ENCODE measurements at places on chromosomes 16 and 17.

DNA sequence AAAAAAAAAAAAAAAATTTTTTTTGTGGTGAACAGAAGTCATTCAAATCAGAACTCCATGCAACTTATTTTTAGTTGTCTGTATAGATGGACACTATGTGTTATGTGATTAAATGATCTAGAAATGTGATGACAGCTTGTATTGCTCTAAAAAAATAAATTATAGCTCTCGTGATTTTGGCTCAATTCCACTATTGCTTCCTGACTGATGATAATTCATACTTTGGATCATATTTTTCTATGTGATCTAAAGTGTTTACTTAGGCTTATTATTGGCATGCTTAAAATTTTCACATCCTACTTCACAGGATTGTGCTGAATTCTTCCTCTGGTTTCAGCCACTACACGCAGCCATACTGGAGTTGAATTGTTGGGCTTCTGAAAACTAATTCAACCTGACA, 76.8 kb downstream of the RPGRIP1L start:
- DNase-seq, result no peak

- DNase-seq, result no peak
These were observed 423.2 kb upstream of the C16orf82 start for GRCh38 chr16:26643519-26643918.

- DNase-seq, result no peak
These were observed 1180.6 kb upstream of the CDH8 start for GRCh38 chr16:63216696-63217423.

DNA sequence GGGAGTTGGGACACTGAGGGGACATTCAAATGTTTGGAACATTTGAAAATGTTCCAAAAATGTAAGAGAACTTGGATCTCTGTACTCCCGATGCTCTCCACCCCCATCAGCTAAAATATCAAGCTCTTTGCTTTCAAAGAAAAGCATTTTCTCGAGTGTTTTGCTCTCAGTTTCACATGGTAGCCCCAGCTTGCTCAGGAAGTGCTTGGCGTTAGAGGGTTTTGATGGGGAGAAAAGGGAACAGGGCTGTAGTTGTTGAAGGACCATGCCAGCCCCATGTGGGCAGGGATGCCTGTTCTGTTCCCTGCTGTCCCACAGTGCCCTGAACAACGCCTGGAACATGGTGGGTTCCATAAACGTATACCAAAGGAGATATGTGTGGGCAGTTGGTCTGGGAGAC, 37.0 kb downstream of the RAI1 start:
- no peak for DNase-seq

GRCh38 chr16:67173808-67174705, 3.7 kb downstream of the NOL3 start:
- peak; percentile 25 for DNase-seq

DNA sequence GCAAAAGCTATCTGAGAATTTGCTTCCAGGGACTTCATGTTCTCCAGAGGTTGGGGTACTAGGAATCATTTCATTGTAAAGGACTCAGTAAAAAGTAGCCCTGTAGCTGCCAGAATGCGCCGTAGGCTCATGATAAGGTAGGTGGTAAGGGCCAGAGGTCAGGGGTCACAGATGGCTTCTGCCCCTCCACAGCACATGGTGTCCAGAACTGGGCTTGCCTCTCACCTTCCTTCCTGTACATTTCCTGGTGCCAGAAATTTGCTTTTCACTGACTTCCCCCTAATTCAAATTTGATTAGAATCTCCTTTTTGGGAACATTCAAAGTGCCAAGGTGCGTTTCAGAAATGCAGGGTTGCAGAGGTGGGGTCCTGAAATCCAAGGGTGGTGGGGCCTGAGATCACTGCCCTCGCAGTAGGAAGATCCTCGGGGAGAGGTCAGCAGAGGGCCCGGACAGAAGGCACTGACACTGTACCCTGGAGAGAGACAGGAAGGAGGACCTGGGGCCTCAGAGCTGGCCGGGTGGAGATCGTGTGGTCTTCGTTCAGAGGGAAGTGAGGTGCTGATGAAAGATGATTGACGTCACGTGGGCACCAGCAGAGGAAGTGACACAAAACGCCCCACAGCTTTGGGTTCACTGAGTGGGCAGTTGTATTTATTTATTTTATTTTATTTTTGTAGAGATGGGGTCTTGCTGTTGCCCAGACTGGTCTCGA, 25.5 kb upstream of the METRNL start:
- no peak for DNase-seq

- no peak for DNase-seq
These were observed 9.2 kb downstream of the GRIN2A start for GRCh38 chr16:10172848-10173655.

DNA sequence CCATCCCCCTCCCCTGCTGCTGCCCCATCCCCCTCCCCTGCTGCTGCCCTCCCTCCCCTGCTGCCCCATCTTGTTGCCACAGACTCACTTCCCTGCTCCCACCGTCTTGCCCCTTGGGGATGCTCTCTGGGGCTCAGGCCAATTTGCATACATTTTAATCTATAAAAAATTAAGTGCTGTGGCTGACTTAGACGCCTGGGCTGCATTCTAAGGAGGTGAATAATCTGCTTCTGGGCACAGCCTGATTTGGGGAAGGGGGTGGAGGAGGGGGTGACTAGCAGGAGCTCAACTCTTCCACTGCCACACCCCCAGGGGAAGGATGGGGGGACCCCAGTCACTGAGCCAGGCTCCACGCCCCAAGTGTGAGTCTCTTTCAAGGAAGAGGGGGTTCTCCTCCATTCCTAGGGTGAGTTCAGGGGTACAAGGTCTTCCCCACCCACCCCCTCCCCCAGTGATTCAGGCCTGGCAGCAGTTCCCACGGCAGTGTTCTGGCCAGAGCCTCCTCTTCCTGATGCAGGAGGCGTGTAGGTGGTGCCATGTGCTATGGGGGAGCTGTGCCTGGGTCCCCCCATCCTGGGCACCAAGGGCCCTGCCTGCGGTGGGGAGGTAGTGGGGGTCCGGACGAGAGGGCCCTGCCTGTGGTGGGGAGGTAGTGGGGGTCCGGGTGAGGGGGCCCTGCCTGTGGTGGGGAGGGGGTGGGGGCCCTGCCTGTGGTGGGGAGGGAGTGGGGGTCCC, 5.0 kb downstream of the DPH1 start:
- DNase-seq, result no peak

DNA sequence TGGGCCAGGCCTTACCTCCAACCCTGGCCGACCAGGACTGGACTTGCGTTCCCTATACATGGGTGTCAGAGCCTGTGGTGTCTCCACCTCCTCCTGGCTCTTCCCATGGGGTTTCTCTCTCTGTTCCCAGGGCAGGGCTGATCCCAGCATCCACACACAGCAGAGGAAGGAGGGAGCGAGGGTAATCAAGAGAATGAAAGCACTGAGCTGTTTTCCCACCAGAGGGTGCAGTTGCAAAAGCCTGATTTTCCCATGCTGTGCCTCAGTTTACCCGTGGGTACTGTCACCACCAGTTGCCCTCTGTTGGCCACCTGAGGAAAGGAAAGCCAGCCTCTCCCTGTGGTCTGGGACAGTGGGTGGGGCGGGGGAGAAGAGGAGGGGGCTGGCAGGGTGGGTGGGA, 249.7 kb upstream of the GSE1 start:
- no peak for DNase-seq

DNA sequence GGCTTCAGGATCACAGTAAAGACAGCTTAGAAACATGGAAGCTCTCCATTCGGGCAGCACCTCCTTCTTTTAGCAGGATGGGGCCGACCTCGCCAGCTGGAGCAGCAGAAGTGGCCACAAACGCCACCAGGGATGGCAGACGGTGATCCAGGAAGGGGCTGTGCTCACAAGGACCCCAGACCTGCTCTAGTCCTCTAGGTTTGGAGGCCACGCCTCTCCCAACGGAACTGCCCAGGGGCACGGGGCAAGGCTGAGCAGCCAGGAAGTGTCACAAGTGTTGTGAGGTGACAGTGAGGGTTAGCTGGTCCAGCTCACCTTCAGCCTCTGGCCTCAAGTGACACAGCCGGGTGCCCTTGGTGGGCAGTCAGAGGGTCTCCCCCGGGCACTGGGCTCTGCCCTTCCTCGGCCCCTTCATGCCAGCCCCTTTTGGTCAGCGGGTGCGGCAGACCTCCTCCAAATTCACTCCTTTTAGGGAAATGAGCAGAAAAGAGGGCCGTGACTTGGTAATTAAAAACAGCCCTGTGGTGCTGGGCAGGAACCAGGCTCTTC, 20.4 kb downstream of the CEP295NL start:
- DNase-seq, result no peak
